ENCODE measurements at places on chromosomes 3 and 15.

- no peak for DNase-seq
Measured at GRCh38 chr3:135231737-135232136, 436.7 kb downstream of the EPHB1 start.

GRCh38 chr3:70519913-70520659 lies 207.6 kb upstream of the MDFIC2 start:
- DNase-seq: no peak

DNA sequence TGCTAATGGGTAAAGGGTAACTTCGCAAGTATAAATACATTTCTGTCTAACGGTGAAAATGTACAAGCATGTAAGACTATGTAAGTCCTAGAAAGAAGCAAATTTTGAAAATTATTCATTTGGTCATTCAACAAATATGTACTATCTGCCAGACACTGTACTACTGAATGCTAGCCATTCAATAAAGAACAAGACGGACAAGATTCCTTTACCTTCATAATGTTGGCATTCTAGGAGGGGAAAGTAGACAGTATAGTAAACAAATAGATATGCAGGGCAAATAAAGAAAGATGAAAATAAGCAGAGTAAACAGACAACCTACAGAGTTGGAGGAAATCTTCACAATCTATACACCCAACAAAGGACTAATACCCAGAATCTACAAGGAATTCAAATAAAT lies 32.7 kb downstream of the C3orf70 start:
- no peak for DNase-seq

DNA sequence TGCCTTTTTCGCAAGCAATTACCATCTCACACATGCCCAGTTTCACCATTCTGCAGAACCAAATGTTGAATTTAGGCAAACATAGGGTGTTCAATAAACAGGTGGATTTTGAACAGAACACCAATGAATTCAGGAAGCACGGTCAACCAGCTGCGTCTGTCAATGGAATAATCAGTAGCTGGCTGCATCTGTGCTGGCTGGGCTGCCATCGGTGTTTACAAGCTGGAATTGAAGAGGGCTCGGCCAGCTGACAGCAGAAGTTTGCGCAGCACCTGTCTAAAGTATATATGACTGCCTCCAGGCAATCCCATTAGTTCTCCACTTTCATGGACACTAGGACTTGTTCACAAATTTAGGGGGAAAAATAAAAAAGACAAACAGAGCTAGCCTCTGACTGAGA lies 996.4 kb upstream of the CFAP20DC start:
- DNase-seq: no peak

- DNase-seq: peak; percentile 61
Measured at GRCh38 chr3:147191795-147192385, 214.5 kb downstream of the ZIC4 start.

Measured in MCF 10A (cell line).